Activated CD4-positive, alpha-beta T cell treated with anti-CD3 and anti-CD28 coated beads for 4 hours (primary cell): ENCODE measurements at places on chromosomes 1 and 21.
A peak's percentile ranks its signal among the peaks of the same experiment; 100 is the strongest.

GRCh38 chr1:171984850-171985485, 143.7 kb downstream of the DNM3 start:
- DNase-seq = peak; percentile 7

DNA sequence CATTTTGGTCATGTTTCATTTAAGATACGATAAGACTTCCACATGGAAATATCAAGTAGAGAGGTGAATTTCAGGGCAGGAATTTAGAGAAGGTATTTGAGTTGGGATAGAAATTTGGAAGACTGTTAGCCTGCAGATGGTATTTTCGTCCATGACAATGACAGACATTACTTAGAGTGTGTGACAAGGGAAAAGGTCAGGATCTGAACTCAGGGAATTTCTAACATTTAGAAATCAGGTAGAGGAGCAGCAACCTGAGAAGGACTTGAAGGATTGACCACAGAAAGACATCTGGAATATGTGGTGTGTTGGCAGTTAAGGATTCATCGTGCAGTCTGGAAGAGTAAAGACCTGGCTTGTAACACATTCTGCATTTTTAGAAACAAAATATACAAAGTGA, 57.9 kb downstream of the RABGAP1L start:
- DNase-seq = no peak

DNA sequence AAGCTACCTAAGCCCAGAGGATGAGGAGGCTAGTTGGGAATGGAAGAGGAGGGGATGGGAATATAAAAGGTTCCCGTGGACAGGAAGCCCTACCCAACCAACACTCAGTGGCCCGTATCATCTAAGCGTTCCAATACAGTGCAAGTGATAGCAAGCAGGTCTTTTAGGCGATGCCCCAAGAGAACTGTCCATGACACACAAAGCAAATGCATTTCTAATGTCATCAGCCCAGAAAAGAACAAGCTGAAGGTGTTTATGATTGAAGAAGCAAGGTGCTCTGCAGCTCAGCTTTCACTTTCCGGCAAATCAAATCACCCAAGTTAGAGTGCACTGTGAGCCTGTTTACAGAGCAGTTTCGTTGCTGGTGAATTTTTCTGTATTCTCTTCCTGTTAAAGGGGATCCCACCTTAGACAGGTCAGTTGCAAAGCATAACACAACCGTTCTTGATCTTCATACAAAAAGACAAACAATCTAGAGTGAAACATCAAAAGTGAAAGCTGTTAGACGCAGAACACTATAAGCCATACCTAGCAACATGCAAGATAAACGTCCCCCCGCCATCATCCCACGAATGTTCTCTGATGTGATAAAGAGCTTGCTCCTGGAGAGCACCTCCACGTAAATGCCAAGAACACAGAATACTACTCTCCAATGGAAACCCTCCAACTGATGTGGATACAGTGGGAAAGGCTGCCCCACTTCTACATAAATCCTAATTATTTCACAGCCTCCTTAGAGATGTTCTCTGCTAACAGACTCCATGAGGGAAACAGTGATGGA, 54.0 kb downstream of the PGBD5 start:
- DNase-seq = no peak

GRCh38 chr1:100441651-100442050, 89.3 kb downstream of the CDC14A start:
- peak; percentile 31 for DNase-seq

GRCh38 chr21:41208376-41208763, 40.4 kb downstream of the BACE2 start:
- no peak for DNase-seq

DNA sequence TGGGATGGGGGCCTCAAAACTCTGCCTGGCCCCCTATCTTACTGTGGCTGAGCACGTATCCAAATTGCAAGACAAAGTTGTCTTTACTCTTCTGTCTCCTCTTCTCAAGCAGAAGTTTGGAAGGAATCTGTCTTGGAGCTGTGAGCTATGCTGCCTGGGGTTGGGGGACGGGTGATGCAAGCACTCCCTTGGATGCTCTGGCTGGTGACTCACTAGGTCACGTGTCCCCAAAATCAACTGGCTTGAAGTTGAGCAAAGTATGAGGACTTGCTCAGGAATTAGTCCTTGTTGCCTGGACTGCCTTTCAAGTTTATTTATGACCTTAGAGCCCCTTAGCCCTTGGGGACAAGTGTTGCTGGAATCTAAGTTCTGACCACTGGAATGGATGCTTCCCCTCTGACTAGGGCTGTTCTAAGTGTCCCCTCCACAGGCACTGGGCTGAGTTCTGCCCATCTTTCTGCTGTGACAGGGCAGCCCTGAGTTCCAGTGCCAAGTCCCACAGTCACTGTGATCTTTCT, 269.5 kb downstream of the HHAT start:
- DNase-seq = no peak
